ENCODE measurements at places on chromosomes 1 and 21. TPM values are rescaled to one million over a fixed set of nuclear protein-coding genes. Genes with fewer than 3 reads are reported as not detected.

DNA sequence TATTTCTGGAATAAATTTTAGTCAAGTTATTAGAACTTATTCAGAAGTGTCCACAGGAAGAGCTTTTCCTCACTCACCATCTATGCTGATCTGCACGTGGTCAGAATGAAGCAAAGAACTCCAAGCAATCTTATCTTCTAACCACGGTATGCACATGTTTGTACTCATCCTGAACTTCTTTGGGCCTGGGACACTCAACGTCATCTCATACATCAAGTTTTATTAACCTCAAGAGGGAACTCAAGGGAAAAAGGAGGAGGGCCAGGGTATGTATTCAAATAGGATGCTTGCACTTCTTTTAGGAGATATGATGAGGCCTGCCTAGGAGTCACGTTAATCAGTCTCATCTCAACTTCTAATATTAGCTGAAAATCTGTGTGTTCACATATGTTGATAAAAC, 142.5 kb downstream of the C1orf94 start:
- DNase-seq: no peak

DNA sequence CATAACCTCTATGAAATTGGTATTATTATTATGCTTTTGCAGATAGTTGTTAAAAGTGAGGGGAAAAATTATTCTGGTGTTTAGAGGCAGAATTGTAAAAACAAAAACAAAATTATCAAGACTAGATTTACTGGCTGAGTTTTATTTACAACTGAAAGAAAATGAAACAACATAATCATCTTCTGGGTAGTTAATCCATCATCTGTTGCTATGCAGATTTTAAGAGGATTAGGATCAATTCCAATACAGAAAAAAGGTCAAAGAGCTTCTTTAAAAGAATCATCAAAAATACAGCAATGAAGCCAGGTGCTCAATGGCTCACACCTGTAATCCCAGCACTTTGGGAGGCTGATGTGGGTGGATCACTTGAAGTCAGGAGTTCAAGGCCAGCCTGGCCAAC, 8.3 kb downstream of the GOLT1A start:
- no peak for DNase-seq

- DNase-seq: no peak
Observed at GRCh38 chr1:194024659-194025058, 838.2 kb upstream of the B3GALT2 start.

- DNase-seq: no peak
Observed at GRCh38 chr1:209223791-209224190, 359.7 kb upstream of the CAMK1G start.

- no peak for DNase-seq
Observed at GRCh38 chr1:169586395-169587255, at the start of gene F5. F5 (minus strand) TSS chr1:169586481; CDS start chr1:169586386, 95 bp downstream.

DNA sequence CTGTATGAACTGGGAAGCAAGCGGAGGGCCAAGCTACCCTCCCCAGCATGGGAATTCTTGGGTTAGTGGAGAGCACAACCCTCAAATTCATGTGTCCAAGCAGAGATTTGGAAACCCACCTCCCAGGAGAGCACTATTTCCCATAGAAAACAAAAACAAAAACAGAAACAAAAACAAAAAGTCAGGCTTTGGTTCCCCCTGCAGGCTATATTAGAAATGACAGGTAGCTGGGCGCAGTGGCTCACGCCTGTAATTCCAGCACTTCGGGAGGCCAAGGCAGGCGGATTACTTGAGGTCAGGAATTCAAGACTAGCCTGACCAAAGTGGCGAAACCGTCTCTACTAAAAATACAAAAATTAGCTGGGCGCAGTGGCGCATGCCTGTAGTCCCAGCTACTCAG, 10.8 kb downstream of the MINDY1 start:
- no peak for DNase-seq

DNA sequence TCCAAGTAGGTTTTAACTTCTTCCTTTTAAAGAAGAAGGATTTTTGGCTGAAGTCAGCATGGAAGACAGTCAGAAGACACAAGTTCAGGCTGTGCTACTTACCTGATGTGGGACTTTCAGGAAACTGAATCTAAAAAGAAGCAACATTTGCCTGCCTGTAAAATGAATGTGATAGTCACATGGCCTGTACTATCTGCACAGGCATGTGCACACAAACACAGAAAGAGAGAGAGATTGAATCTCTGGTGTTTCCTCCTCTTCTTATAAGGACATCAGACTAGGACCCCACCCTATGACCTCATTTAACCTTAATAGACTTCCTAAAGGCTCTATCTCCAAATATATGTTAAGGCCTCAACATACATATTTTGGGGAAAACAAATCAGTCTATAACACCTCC, 542.9 kb downstream of the PLPP3 start:
- no peak for DNase-seq

The PLEKHA6 gene
- polyA plus RNA-seq: 48.0 TPM

The S100A4 gene
- 31.8 TPM for polyA plus RNA-seq

Measured in renal cortex interstitium (tissue), 15 donors.